Stimulated activated CD8-positive, alpha-beta memory T cell treated with anti-CD3 and anti-CD28 coated beads, Interleukin-12 subunit alpha, Interleukin-12 subunit beta, amount 100 ng/mL, for 4 hours (primary cell): ENCODE measurements at places on chromosomes 13 and 19.

GRCh38 chr13:99031832-99032231 is 54.0 kb upstream of the DOCK9 start:
- DNase-seq, result no peak

DNA sequence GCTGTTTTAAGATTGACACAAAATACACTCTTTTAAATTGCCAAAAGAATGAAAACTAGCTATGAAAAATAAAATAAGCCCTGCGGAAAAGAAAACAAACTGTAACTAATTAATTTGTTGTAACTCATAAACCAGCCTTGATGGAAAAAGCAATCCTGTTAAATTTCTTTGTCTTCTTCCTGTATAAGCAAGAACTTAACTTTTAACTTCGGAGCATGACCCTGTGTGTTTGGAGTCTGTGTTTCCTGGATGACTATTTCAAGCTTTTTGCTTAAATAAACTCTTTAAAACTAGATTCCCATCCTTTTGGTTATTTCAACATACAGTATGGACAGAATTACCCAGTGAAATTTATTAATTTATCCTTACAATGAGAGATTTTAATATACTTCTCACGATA is 122.6 kb downstream of the TNFRSF19 start:
- DNase-seq, result no peak

GRCh38 chr19:35404879-35405622 is 34.2 kb downstream of the GPR42 start:
- no peak for DNase-seq

DNA sequence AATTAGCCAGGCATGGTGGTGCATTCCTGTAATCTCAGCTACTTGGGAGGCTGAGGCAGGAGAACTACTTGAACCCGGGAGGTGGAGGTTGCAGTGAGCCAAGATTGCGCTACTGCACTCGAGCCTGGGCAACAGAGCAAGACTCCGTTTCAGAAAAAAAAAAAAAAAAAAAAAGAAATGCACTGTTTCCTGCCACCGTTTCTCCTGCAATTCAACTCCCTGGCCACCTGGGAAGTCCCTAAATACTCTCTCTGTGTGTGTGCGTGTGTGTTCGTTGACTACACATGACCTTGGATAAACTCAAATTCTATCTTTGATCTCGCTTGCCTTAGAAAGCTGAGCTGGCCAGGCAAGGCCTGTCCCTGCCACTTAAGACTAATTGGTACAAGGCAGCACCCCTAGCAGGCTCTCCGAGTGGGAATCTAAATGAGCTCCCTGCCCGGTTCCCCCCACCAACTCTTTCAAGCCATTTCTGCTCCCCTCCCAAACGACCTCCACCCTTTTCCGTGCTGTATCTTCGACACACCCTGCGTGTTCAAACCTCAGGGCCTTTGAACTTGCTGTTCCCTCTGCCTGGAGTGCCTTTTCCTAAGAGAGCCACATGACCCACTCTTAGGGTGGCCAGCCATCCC is 5.2 kb upstream of the BCAT2 start:
- DNase-seq, result no peak

GRCh38 chr13:59641817-59642216 is 521.9 kb downstream of the DIAPH3 start:
- DNase-seq, result no peak

DNA sequence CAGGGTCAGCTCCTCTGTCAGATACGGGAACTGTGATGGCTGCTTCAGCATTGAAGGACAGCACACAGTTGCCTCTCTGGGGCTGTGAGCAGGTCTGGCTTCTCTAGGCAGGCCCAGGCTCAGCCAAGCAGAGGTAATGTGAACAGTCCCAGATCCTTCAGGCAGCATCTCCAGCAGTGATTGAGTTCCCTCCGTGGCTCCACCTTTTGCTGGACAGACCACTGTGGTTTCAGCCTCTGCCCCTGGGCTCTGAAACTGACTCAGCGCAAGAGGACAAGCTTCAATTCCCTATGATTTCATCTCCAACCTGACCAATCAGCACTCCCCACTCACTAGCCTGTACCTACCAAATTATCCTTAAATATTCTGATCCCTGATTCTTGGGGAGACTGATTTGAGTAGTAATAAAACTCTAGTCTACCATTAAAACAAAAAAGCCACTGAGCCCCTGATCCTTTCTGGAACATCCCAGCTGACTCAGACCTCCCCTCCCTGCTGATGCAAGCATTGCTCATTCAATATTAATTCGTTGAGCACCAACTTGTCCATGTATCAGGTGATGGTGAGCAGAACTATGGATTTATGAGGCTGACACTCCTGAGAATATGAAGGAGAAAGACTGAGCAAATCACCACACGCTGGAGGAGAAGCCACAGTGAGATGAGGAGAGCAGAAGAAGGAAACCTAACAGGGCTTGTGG is 16.7 kb downstream of the GSX1 start:
- no peak for DNase-seq

DNA sequence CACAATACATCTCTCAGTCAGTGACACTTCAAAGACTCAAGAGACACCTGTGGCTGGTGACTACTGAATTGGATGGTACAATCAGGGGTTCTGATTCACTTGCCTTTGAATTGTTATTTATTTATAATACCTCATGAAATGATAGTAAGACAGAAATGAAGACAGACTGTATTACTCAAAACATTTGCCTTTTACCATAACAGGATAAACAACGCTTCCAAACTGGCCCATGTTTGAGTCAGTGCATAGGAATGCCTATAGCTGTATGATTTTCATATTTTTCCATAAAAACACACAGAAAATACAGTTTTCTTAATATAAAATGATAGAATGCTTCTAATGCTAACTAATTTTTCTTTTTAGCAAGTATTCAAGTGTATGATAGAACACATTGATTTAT is 59.5 kb upstream of the FGF14 start:
- DNase-seq, result no peak

GRCh38 chr19:1882786-1883692 is 2.3 kb downstream of the ABHD17A start:
- no peak for DNase-seq

DNA sequence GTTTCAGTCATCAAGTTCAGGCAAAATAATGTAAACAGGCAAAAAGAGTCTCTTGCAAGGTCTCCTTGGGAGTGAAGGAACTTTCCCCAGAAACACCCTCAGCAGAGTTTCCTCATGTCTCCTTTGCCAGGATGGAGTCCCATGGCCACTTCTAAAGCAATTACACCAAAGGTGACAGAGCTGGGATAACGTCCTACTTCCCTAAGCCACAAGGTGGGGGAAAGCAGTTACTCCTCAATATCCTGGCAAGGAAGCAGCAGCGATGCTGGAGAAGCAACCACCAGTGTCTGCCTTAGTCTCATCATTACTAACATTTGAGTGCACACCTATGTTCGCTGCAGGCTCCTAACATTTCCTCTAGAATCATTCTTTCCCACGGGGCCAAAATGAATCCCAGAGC is 88.6 kb downstream of the UBL3 start:
- no peak for DNase-seq

DNA sequence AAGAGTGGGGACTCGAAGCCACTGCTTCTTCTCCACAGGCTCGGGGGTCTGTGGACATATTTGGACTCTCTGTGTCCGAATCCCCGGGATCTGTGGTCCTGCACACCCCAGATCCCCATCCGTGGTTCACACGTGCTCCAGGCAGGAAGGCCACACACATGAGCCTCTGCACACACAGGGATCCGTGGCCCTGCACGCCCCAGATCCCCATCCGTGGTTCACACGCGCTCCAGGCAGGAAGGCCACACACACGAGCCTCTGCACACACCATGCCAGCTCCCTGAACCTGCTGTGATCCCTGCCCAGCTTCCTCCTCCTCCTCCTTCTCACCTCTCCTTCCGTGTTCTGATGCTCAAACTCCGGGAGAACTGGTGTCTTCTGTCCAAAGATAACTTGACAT is 3.1 kb downstream of the TEX29 start:
- no peak for DNase-seq

- DNase-seq, result no peak
Observed at GRCh38 chr13:34897220-34897619, 44.9 kb upstream of the NBEA start.

- DNase-seq, result no peak
Observed at GRCh38 chr13:42880056-42880605, 98.7 kb downstream of the FAM216B start.

DNA sequence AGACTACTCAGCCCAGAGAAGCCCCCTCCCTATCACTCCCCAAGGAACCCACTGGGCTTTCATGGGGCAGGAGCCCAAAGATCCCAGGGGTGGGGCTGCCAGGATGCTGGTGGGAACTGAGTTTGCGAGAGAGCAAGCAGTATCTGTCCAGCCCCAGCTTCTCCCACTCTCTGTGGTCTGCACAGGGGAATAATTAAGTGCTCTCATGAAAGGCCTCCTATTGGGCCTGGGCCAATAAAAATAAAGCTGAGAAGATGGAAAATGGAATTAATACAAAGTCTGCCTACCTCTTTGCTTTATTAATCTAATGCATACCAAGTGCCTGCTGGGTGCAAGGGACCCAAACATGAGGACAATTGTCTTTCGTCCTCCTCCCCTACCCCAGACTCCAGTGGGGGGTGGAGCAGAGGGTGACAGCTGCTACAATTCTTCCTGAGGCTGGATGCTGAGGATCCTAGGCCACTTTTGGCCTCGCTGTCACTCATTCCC is 5.4 kb downstream of the DDX39A start:
- DNase-seq, result no peak

GRCh38 chr13:105311094-105311493 is 1224.4 kb downstream of the EFNB2 start:
- DNase-seq, result no peak

GRCh38 chr19:45146741-45147205 is 14.0 kb downstream of the NKPD1 start:
- no peak for DNase-seq

GRCh38 chr13:100506154-100506553 is 82.4 kb downstream of the GGACT start:
- DNase-seq, result no peak

DNA sequence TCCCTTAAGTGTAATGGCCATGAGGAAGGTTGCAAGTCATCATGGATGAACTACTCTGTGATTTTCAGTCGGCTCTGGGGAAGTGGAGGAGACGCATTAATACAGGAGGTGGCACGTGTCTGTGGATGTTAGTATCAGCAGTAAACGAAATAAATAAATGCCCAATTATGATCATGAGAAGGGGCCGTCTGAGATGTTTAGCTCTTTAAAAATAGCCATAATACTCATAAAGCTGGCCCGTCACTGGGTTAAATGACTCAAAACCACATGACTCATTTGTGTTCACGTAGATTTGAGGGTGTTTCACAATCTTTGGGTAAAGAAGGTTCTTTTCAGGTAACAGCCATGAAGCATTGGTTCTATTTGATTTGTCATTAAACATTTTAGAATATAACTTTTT is 620.6 kb downstream of the GPC6 start:
- no peak for DNase-seq

GRCh38 chr19:912181-913079 is 589 bp downstream of the R3HDM4 start:
- no peak for DNase-seq

DNA sequence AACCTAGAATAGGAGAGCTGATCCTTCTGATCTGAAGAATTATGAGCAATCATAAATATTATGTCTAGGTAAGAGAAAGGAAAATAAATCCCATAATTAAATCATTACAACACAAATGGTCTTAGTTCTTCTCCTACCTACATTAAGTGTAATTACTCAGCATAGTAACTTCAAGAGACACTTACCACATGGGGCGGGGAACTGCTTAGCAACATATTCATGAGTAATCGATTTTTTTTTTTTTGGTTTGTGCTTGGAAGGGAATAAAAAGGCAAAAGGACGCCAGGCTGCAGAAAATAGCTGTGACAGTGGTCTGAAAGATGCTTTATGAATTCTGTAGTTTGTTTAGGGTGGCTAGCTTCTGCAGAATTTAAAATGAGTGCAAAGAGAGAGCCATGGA is 103.3 kb upstream of the HTR2A start:
- DNase-seq, result no peak

DNA sequence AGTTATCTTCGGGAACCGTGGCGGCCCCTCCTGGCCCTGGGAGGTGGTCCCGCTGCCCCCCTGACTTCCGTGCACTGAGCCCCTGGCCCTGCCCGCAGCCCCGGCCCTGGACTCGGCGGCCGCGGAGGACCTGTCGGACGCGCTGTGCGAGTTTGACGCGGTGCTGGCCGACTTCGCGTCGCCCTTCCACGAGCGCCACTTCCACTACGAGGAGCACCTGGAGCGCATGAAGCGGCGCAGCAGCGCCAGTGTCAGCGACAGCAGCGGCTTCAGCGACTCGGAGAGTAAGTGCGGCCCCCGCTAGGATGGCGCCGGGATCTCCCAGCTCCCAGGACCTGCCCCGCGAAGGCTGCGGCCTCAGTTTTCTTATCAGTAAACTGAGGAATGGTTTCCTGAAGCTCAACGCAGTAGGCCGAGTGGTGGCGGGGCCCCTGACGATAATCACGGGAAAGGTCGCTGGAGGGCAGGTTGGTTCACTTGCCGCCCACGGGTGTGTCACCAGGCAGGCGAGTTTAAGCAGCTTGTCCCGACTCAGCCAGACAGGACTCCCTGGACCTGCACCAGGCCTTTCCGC is 924 bp downstream of the RGCC start:
- DNase-seq, result peak; percentile 33

- no peak for DNase-seq
Observed at GRCh38 chr13:24249624-24250023, 59.8 kb upstream of the C1QTNF9 start.

GRCh38 chr19:9863759-9864158 is 28.6 kb downstream of the PIN1 start:
- DNase-seq, result no peak

DNA sequence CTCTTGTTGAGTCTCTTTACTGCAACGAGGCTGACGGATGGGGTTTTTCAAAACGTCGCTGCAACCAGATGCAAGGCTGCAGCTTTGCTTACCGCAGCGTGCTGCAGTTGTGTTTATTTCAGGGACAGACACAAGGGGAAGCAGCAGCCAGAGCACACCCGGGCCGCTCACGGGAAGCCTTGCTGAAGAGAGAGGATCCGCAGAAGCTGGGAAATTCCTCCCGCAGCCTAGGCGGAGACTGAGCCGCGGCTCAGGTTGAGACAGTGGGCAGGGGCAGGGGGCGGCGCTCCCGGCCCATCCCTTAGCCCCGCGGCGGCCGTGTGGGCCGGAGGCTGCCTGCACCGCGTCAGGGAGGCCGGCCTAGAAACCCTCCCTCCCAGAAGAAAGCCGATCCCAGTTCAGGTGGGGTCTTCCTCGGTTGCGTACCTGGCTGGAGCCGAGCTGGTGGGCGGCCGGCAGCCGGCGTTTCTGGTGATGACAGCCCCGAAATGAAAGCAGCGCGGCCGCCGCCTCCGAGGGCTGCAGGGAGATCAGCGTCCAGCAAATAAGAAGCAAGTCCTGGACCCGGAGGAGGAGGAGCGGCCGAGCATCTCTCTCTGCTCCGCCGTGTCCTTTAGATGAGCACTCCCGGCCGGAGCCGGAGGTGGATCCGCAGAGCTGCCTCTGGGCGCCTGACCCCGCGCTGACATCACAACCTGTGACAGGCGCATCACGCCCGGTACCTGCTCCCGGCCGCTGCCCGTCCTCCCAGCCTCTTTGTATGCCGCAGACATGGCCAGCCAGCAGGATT is at the start of gene FRY:
Gene FRY (plus strand): TSS at position 750 of the 790 bp plus-strand sequence. CDS start 22 bp downstream, at position 772.
- DNase-seq, result peak; percentile 15
